ENCODE measurements at places on chromosomes 2 and 18. TPM values are rescaled to one million over a fixed set of nuclear protein-coding genes. Genes with fewer than 3 reads are reported as not detected.

Gene CD207
- not detected for total RNA-seq

Gene REG3A
- not detected for total RNA-seq

Gene POTEI
- total RNA-seq, result not detected

Gene GALNT14
- 0.83 TPM for total RNA-seq

Gene NRBP1
- 77.5 TPM for total RNA-seq

DNA sequence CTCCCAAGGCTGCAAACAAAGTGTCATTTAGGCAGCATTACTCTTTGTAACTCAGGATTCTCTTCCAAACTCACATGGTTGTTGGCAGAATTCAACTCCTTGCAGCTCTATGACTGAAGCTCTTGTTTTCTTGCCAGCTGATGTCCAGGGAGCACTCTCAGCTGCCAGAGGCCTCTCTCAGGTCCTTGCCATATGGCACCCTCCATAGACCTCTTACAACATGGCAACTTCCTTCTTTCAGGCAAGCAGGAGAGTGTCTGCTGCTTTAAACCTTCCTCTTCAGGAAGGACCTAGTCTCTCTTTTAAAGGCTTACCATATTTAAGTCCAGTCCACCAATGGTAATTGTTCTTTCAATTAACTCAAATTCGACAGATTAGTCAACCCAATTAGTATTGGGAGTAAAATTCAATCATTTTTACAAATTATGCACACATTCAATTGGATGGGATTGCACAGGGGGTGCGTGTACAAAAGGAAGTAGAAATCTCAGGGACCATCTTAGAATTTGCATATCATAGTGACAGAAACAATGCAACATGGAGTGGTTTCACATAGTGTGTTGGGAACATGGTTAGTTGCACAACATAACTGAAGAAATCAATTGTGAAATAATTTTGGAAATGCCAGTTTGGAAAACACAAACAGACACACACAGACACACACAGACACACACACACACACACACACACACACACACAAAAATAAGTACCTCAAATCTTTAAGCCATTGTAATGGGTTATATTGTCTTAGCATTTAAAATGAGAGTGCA, 893.5 kb upstream of the ZEB2 start:
- H3K36me3 ChIP-seq, result no peaks in the 10 kb centered on the region
- H3K27me3 ChIP-seq, result no peaks in the 10 kb centered on the region
- H3K27ac ChIP-seq, result no peak overlapping the region
- H3K4me1 ChIP-seq, result no peaks in the 10 kb centered on the region
- DNase-seq, result no peak
- no peak overlapping the region for H3K4me3 ChIP-seq

GRCh38 chr18:75369026-75369721, 58.3 kb downstream of the SMIM21 start:
- H3K4me1 ChIP-seq, result no peaks in the 10 kb centered on the region
- no peak overlapping the region for H3K27ac ChIP-seq
- no peak for DNase-seq
- no peaks in the 10 kb centered on the region for H3K27me3 ChIP-seq
- H3K36me3 ChIP-seq, result no peaks in the 10 kb centered on the region
